ENCODE measurements at places on chromosomes 4 and X.

DNA sequence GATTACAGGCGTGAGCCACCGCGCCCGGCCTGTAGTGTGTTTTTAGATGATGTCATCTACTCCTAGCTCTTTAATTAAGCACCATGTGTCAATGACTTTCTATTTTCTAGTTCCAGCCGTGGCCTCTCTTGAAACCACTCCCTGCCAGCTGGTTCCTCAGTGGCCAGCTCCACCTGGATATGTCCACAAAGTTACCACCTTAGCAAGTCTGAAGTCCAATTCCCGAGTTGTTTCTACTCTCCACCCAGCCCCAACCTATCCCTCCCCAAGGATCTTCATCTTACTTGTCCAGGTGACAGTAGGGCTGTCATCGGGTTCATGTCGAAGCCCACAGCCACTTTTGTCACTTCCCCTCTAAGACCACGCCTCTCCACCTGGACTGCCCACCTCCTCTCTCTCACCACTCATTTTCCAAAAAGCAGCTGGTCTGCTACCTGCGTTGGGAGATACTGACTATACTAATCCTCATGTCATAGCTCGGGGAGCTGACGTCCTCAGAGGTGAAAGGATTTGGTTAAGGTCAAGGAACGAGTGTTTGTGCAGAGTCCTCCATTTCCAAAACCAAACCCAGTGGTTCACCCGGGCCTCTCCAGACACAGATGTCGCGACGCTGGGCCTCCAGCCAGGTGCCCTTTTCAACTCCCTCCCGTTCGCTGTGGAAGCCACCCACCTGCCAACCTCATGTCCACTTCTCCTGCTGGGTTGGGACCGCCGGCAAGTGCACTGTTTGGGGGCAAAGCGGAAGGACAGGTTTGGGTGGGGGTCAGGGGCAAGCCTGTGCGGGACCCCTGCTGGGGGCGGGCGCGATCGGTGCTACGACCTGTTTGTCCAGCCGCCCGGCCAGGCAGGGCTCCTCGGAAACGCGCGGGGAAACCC is 704 bp downstream of the FAM3A start:
- peak; percentile 17 for DNase-seq

DNA sequence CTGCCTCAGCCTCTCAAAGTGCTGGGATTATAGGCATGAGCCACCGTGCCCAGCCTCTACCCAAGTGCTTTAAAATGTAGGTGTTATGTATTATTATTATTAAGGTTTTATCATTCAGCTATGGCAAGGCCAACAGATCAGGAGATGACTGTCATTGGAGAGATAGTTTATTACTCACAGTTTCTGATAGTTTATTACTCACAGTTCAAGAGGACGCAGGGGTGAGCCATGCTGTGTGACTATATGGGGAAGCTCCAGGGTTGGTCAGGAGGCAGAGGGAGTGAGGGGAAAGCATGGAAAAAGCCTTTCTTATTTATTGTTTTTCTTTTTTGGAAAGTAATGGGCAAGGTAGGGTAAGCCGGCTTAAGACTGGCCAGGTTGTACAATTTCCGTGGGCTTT is 25.4 kb upstream of the ARSD start:
- peak; percentile 8 for DNase-seq

DNA sequence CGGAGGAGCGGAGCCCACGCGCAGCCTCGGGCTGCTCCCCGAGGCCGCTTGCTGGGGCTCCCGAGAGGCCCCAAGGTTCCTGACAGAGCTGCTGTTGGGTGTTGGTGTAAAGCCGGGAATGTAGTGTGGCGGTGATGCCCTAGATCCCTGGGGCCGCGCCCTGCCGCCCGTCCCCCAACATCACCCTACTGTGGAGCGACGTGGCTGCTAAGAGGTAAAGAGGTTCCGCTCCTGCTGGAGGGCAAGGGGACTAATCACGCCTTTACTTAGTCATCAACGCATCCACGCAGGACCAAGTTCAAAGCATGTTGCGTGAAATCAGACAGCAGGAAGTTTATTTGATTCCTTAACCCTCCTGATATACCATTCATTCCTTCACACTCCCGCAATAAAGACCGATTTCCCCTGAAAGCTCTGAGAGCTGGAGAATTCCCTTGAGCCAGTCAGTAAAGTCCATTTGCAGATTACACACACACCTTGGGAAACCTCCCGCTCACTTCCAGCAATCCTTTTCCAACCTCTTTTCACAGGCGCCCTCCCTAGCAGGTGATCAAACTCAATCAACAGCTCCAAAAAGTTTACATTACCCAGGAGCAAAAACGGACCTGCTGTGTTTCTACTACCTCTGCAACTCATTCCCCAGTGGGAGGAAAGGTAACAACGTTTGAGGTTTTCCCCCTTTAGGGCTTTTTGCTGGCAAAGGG is 579 bp upstream of the GABRA2 start:
- DNase-seq: no peak

DNA sequence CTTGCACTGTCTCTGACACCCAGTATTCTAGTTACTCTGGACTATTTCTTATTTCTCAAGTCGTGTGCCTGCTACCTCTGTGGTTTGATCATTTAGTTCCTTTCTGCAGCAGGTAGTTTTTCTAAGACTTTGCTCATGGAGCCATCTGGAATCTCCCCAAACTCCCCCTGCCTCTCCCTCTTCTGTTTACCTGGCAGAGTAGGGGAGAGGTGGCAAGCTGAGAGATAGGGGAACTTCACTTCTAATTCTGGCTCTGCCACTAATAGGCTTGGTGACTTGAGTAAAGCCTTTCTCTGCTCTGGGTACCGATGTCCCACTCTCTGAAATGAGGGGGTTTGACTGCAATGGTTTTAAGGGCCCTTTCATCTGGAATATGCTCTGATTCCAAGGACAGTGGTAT is 141.3 kb downstream of the CPEB2 start:
- DNase-seq: no peak

DNA sequence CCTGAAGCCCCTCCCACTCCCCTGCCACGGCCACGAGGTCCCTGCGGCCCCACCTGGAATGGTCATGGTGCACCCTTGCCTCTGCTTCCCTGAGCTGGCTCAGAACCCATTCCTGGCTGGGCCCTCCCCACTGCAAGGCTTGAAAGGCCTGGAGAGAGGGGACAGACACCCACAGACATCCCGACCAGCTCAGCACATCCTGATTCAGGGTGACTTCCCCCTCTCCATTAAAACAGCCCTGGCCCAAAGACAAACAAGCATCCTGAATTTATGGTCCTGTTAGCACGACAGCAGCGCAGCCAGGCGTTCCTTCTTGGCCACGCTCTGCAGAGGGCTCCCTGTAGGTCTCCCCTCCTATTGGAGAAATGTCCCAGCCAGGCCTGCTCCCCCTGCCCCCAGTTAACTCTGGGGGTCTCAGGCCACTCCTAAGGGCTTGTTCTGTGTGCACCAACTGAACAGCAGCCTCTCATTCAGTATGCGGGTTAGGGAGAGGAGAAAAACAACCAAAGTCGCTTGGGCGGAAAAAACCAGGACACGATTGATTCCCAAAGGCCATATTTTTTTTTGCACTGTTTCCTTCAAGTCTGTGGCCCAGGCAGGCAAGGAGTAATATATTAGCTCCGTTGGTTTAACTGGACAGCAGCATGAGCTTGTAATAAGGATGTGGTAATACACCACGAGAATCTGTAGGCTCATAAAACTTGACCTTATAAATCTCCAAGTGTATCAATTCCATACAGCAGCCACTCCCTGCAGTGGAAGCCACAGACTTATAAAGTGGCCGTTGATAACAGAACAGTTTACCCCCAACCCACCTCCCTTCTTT is 106.7 kb upstream of the MSX1 start:
- no peak for DNase-seq
